ENCODE measurements at places on chromosomes 13 and 19. TPM values are rescaled to one million over a fixed set of nuclear protein-coding genes. Genes with fewer than 3 reads are reported as not detected.

The CEBPA gene
- total RNA-seq = 0.51 TPM

The ZNF296 gene
- not detected for total RNA-seq

GRCh38 chr19:54851353-54851752 is 1.1 kb downstream of the KIR3DL2 start:
- DNase-seq = no peak

DNA sequence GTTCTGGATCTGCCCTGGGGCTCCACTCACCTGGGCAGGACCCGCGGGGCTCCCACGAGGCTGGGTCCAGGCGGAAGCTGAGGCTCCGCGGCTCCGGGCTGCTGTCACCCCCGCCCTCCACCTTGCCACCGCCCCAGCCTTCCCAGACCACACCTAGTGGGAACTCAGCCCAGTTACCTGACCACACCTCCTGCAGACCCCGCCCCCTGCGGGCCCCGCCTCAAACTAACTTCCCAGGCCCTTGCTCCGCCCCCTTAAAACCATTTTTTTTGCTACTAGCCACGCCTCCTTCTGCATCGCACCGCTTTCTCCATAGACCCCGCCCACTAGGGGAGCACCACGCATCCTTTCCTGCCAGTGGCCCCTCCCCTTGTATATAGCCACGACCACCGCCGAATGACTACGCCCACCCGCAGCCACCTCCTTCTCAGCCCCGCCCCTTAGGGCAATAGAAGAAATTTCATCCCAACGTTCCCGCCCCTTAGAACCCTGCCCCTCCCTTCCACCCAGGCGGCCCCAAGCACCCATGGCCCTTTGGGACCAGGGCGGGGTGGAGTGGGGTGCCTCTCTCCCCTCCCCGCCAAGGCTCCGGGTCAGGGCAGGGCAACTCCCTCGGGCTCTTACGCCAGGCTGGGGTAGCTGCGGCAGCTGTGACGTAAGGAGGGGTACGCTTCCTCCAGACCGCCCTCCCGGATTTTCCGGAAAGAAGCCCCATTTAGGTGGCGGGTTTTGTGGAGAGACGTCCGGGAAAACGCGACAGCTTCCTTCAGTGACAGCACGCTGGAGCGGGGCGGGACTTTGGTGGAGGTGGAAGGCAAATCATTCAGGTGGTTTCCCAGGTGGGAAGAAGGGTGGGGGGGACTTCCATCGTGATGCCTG is at the start of gene SH2D3A:
SH2D3A (minus strand) TSS at position 79 of the 879 bp plus-strand sequence. CDS start 3,687 bp downstream, outside the sequence.
- peak; percentile 11 for DNase-seq

GRCh38 chr19:33661336-33661735 is 39.6 kb downstream of the CHST8 start:
- no peak for DNase-seq

DNA sequence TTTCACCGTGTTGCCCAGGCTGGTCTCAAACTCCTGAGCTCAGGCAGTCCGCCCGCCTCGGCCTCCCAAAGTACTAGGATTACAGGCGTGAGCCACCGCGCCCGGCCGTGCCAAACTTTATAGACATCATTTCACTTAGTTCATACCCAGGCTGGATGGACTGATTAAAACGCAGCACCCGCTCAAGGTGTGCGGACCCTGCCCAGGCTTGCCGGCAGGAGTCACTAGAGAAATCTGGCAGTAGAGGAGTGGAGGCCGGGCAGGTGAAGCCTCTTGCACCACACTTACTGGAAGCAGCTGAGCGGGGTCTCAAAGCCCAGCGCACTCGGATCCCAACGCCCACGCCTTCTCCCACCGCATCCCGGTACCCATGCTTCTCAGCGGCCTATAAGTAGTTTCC is 11.4 kb downstream of the PTGIR start:
- DNase-seq = no peak

DNA sequence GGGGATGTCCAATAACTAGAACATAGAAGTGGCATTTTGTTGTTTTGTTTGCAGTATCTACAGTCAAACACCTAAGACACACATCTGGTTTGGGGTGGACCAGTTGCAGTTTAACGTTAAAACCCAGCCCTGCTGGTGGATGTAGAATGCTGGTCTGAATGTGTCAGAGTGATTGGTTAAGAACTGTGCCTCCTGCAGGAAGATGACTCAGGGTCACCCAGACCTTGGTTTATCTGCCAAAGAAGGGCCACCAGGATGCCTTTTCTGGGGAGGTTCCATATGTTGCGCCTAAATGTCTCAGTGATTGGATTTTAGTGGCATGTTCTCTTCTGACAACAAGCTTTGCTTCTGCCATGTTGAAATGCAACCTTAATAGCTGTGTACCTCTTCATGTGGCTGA is 23.1 kb downstream of the ZNF536 start:
- no peak for DNase-seq

GRCh38 chr19:10749435-10750384 is 31.8 kb downstream of the DNM2 start:
- DNase-seq = no peak

GRCh38 chr13:42466123-42466522 is 107.8 kb upstream of the TNFSF11 start:
- no peak for DNase-seq

All from fibroblast of lung (primary cell).